SW 1271 (cell line): ENCODE measurements at places on chromosomes 5 and 9.

- no peak for DNase-seq
Measured at GRCh38 chr5:146365618-146366017, 27.0 kb downstream of the POU4F3 start.

DNA sequence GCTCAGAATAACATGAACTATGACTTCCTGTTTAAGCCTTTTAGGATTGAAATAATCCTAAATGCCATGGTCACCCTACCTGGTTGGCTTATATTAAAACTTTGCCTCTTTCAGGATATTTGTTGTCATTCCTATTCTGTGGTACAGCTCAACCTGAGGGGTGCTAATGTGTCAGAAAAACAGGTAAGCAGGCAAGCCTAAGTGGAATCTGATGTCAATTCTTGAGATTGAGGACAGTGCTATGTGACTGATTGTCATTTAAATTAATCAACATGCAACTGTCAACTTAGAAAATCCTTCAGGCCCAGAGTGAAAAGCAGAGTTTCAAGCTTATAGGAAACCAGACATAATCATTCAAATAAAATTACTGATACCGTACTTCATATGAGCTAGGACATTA lies 2.6 kb upstream of the RORB start:
- DNase-seq: no peak

GRCh38 chr5:149416987-149417710 lies 38.1 kb upstream of the IL17B start:
- no peak for DNase-seq

DNA sequence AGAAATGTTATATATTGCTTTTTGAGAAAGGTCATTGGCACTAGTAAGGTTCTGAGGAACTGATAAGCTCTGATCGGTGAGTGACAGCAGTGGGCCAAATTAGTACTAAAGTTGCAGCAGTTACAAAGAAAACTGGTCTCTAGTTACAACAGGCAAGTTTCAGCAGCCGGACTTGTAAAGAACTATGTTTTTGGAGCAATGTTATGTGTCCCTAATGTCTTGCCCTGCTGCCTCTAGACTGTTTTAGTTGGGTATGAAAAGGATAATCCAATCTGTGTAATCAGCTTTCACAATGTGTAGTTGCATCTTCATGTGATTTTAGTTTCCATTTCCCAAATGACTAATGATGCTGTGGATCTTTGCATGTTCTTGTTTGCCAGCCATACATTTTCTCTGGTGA lies 113.5 kb downstream of the CAMK4 start:
- DNase-seq: no peak

GRCh38 chr9:71076096-71076495 lies 45.3 kb downstream of the TRPM3 start:
- DNase-seq: no peak

DNA sequence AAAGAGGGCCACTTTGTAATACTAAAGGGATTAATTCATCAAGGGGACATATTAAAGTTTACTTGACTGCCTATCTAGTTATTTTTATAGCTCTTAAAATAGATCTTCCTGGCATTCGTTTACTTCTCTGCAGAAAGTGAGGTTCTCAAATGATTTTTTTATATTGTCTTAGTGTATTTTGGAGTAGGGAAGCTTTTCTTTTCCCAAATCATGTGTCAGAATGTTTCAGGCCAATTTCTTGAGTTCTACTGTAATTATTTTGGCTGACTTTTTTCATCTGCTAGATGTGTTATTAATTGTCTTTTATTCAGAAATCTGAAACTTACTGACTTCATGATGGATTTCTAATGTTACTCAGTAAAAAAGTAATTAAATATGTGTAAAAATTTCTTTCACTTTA lies 60.2 kb upstream of the FBXL7 start:
- DNase-seq: no peak

DNA sequence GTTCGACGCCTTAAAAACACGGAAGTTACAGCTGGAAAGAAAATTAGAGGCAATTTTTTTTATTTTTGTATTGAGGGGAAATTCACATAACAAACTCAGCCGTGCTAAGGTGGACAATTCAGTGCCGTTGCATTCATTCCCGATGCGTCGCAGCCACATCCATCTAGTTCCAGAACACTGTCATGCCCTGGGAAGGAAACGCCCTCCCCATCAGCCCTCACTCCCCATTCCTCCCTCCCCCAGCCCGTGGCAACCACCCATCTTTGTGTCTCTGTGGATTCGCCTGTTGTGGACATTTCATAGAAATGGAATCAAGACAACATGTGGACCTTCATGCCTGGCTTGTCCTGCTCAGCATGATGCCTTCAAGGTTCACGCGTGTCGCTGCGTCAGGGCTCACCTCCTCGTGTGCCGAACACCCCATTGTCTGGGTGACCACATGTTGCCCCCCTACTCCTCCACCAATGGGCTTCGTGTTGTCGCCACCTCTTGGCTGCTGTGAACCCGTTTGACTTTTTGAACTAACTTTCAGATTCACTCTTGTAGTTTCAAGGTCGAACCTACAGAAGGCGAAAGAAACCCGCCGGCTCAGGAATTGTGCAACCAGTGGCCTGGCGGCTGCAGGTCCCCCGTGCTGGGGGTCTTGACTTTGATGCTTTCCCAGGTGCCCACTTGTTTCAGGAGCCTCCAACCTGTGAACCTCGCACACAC lies 17.4 kb upstream of the CAMSAP1 start:
- DNase-seq: no peak

GRCh38 chr9:38003946-38004808 lies 64.8 kb downstream of the SHB start:
- no peak for DNase-seq

GRCh38 chr9:106799152-106799551 lies 63.8 kb upstream of the ZNF462 start:
- peak; percentile 42 for DNase-seq

DNA sequence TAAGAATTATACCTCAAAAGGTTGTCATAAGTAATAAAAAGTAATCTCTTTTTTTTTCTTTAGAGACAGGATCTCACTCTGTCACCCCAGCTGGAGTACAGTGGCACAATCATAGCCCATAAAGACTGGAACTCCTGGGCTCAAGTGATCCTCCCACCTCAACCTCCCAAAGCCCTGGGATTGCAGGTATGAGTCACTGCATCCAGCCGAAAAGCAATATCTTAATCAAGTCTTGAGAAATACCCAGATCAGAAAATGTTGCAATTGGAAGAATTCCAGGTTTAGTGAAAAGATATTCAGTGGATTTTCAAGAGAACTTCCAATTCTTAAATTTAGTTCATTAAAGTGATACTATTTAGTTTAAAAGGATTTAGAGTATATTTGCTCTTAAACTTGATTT lies 40.9 kb upstream of the IDNK start:
- no peak for DNase-seq

- no peak for DNase-seq
Measured at GRCh38 chr9:132409828-132410528, at the start of gene CFAP77. TSS of gene CFAP77 (plus strand) at chr9:132410211. CDS start at chr9:132410272, 61 bp downstream.

DNA sequence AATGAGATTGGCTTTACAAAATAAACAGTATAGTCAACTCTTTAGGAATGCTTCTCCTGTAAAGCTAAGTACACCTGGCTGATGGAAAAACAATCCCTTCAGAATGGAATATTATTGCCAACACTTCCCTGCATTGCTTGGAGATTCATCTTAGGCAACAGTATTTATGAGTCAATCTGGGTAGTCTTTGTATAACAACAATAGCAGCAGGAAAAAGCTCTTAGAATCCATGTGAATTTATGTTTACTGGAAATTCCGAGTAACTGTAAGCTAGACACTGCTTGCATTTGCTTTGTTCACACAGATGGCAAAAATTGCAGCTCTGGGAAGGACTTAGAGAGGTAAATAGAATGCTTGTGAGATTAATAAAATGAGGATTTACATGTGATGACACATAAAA lies 101.7 kb upstream of the NTRK2 start:
- no peak for DNase-seq

DNA sequence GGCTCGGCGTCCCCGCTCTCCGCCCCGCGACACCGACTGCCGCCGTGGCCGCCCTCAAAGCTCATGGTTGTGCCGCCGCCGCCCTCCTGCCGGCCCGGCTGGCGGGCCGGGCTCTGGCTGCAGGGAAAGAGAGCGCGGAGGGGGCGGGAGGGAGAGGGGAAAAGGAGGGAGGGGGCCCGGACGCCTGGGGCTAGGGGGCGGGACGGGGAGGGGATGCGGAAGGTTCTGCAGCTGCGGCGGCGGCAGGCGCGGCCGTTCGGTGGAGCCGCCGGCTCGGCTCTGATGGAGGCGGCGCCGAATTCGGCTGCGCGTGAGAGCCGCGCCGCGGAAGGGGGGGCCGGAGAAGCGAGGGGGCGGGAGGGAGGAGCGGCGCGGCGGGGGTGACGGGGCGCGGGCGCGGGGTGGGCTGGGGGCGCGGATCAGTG lies at the start of gene MARCHF11:
MARCHF11 (minus strand) TSS at position 281 of the 425 bp plus-strand sequence; CDS start at position 65, 216 bp downstream.
- no peak for DNase-seq

GRCh38 chr5:113526421-113526820 lies 12.9 kb downstream of the YTHDC2 start:
- DNase-seq: no peak

GRCh38 chr5:138523406-138523805 lies 19.6 kb downstream of the ETF1 start:
- DNase-seq: no peak

- no peak for DNase-seq
Measured at GRCh38 chr9:1939926-1940368, 75.2 kb upstream of the SMARCA2 start.

- DNase-seq: no peak
Measured at GRCh38 chr5:132459983-132460838, 30.4 kb downstream of the IRF1 start.

GRCh38 chr9:2459756-2460155 lies 161.8 kb upstream of the VLDLR start:
- DNase-seq: no peak

GRCh38 chr9:112069318-112070169 lies 105.6 kb downstream of the SUSD1 start:
- no peak for DNase-seq

GRCh38 chr5:150079909-150080461 lies 6.4 kb downstream of the CSF1R start:
- no peak for DNase-seq

DNA sequence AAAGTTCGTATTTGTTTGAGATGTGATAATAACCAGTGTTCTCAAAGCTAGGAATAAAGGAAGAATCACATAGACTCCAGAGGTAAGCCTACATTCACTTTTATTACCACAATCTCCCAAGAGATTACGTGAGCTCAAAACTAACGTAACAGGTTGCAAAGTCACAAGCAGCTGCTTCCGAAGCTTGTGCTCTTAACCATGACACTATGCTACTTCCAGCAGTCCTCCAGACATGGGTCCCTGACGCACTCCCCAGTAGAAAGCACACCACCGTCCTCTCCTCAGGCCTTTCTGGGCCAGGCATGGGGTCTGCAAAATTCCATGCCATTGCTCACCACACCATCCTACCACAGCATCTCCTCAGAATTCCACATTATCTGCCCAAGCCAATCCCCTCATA lies 84.6 kb downstream of the PAX5 start:
- DNase-seq: no peak

GRCh38 chr5:144329681-144330080 lies 159.0 kb downstream of the KCTD16 start:
- DNase-seq: no peak

- no peak for DNase-seq
Measured at GRCh38 chr9:90053027-90053426, 448.2 kb downstream of the GADD45G start.
